HS-27A (cell line): ENCODE measurements at places on chromosomes 4 and X.

GRCh38 chrX:17470136-17470535, 95.1 kb downstream of the NHS start:
- DNase-seq = no peak

DNA sequence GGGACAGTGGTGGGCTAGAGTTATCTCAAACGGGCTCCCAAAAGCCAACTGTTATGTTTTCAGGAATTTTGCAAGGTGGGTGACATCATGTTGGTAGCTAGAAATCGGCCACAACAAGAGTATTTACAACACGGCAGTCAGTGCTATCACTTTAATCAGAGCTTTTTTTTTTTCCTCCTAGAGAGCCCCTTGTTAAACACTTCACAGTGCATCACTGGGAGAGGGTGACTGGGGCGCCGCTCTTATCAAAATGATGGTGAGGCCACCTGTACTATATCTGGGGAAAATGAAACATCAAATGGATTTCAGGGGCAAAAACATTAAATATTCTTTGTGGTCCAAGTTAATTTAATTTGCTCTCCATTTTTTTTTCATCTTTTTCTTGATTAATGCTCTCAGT, 44.9 kb downstream of the MAMLD1 start:
- no peak for DNase-seq

GRCh38 chr4:153728151-153728550, 31.7 kb downstream of the RNF175 start:
- DNase-seq = no peak

GRCh38 chr4:11765849-11766453, 337.3 kb upstream of the HS3ST1 start:
- DNase-seq = no peak

DNA sequence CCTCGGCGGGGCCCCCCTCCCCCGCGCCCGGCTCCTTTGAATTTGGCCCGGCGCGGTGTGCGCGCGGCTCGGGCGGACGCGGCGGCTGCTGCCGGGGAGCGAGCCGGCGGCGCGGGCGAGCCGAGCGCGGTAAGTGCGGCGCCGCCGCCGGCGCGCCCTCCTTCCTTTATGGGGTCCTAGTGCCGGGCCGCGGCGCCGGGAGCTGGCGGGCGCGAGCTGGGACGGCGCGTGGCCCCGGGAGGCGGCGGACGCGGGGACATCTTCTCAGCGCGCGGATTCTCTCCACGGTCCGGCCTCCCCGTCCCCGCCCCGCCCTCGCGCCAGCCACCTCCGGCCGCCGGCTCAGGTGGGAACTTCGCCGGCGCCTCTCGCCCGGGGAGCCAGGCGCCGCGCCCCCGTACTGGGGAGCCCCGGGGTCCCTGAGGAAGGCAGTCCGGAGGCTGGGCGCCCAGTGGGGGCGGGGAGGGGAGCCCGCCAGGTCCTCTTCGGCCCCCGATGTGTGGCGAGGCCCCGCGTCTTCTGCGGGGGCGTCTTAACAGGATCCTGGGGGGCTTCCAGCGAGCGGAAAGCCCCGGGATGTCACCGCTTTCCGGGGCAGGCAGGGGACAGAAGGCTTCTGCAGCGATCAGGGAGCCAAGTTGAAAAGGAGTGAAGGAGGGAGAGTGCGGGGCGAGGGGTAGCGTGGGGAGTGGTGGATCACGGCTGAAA, 98.4 kb upstream of the TENM3 start:
- DNase-seq = no peak

DNA sequence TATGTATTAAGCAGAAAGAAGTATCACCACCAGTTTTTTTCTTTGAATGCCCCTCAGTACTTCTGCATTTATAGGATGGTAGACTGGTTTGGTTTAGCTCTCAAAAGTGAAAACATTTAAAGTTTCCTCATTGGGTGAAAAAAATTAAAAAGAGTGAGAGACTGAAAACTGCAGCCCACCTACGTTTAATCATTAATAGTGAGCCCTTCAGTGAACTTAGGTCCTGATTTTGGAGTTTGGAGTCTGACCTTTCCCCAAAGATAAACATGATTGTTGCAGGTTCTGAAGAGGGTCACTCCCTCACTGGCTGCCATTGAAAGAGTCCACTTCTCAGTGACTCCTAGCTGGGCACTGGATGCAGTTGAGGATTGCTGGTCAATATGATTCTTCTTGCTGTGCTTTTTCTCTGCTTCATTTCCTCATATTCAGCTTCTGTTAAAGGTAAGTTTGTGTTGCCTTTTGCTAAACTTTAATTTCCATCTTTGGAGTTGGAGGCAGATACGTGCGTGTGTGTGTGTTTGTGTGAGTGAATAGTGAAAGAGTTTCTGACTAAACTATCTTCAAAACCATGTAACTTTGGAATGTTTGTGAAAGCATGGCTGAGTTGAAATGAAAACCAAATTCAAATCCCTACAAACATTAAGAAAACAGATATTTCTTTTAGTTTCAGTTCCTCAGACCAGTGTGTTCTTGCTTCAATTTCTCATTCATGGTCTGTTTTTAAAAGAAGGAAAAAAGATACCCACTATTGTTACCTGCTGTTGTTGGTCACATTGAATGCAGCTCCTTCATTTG, at the start of gene MTTP:
Gene MTTP, plus strand, starts transcription at position 295 of the 795 bp plus-strand sequence. Its CDS starts 86 bp downstream, at position 381.
- no peak for DNase-seq

GRCh38 chr4:36037127-36037526, 207.2 kb downstream of the ARAP2 start:
- DNase-seq = no peak

DNA sequence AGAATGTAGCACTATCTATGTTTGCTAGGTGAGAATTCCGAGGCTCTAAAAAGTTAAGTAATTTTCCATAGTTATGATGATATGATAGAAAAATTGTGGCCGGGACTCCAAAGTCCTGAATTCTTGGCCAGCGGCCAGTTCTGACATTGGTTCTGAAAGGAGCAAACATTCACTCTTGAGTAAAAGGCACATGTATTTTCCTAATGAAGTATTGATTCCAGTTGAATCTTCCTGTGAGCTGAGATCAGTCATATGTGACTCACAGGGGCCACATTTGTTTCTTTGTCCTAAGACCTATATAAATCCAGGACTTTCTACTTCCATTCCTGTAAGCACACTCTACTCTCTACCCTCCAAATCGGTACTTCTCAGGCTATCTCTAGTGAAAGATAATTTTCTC, 349.9 kb downstream of the BMPR1B start:
- no peak for DNase-seq

- DNase-seq = no peak
Measured at GRCh38 chr4:166498546-166498945, 625.5 kb downstream of the TLL1 start.

GRCh38 chrX:134661295-134661694, 3.0 kb upstream of the PLAC1 start:
- DNase-seq = no peak

- no peak for DNase-seq
Measured at GRCh38 chr4:56158483-56158882, 209.7 kb downstream of the CEP135 start.

DNA sequence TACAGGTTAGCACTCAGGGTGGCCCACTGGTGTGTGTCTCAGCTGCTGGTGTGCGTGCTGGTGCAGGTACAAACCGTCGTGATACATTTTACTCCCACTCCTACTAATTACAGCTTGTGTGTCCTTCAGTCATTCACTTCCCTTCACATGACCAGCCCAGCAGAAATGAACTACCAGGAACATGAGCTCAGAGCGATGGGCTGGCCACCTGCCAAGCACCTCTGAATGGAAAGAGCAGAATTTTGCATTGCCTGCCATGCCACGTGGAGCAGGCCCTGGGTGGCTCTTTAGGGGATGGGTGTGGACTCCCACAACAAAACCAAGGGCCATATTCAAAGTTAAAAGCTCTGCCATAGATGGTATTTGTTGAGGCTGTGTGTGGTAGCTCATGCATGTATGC, 58.9 kb upstream of the PGM2 start:
- peak; percentile 20 for DNase-seq

DNA sequence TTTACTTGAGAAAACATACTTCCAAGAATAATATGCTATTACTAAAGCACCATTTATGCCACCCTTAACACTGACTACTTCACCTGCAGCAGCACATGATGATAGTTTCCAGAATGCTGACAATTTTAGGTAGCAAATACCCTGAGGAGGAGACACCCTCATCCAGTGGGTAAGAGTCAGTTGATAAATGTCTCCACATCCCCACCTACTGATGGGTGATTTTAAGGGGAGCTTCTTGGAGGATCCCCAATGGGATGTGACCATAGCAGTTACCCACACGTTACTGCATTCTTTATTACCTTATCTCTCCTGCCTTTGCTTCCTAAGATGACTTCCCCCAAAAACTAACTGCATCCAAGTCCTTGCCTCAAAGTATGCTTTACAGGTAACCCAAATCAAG, 131.2 kb upstream of the SMARCAD1 start:
- no peak for DNase-seq

GRCh38 chr4:54104907-54105306, 4.9 kb downstream of the GSX2 start:
- DNase-seq = no peak

- peak; percentile 58 for DNase-seq
Measured at GRCh38 chr4:20840648-20841190, 140.5 kb downstream of the PACRGL start.

DNA sequence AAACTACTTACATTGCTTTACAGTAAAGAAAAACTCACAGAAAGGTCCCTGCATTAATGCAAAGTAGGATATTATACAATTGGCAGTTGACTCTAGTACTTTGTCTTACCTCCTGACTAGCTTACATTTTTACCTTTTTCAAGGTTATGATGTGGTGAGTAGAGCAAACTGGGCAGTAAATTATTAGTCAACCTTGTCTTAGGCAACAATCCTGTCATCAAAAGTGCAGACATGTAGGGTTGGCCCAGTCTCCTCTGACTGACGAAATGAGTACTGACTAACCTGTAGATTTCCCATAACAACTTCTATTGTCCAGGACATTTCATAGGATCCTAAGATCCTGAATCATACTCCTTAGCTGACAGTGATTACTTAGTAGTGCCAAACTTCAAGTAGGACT, 142.0 kb upstream of the NUDT6 start:
- no peak for DNase-seq

DNA sequence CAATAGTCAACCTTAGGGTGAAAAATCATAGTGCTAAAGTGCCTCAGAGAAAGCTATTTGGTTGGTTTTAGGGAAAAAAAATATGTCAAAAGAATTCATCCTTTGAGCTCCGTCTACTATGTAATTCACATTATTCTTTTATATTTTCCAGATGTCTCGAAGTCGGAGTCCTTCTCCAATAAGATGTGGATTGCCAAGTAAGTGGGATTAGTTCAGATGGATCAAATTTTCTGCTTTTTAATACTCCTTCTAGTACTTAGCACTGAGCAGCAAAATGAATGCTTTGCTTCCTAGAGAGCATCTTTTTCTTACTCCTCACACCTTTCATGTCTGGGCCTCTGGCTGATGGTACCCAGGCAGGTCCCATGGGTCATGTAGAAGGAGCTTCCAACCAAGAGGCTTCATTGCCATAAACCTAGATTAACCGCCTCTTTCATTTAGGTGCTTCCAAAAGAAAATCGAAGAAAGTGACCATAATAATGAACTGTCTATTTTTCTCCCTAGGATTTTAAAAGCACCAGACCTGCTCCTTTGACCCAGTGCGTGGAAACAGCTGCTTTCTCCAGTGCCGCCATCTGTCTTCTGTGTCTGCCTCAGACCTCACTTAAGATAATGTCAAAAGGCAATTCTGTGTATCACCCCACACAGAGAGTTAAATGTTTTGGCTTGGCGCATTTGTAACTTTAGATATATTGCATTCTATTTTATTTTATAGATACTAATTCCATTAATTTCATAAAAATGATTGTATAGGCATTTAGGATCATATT, 43.5 kb downstream of the SPATA18 start:
- DNase-seq = no peak

DNA sequence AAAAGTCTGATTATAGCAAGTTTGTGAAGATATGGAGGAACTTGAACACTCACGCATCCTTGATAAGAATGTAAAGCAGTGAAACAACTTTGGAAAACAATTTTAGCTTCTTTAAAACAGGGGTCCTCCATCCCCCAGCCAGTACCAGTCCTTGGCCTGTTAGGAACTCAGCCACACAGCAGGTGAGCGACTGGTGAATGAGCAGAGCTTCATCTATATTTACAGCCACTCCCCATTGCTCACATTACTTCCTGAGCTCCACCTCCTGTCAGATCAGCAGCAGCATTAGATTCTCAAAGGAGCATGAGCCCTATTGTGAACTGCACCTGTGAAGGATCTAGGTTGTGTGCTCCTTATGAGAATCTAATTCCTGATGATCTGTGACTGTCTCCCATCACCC, 530.3 kb upstream of the PRKX start:
- no peak for DNase-seq

GRCh38 chr4:62130637-62131036, 930.5 kb downstream of the ADGRL3 start:
- DNase-seq = no peak

- no peak for DNase-seq
Measured at GRCh38 chr4:189659287-189659686, 281.4 kb upstream of the FRG1 start.

GRCh38 chrX:136198678-136199243, 51.4 kb downstream of the FHL1 start:
- DNase-seq = no peak

GRCh38 chr4:119525005-119525749, 103.4 kb downstream of the PDE5A start:
- no peak for DNase-seq

GRCh38 chr4:23973308-23973855, 83.5 kb upstream of the PPARGC1A start:
- no peak for DNase-seq

- no peak for DNase-seq
Measured at GRCh38 chrX:135596495-135596894, 76.0 kb downstream of the INTS6L start.

- no peak for DNase-seq
Measured at GRCh38 chr4:7785017-7785416, 154.6 kb downstream of the AFAP1 start.

DNA sequence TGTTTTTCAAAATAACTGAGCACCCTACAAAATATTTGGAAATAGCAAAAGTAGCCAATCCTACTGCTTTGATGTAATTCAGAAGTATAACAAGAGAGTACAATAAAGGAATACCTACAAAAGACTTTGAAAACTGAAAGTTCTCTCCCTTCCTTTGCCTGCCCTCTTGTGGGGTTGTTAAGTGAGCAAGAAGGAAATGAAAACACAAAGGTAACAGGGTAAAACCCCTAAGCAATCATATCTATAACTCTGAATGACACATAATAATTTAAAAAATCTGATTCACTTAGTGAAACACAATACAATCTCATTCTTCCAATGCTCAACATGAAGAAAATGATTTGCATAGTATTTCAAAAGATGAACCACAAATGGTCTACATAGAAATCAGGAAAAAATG, 98.2 kb downstream of the FRYL start:
- no peak for DNase-seq
